ENCODE measurements at places on chromosomes 5 and 9.

- DNase-seq: no peak
Measured at GRCh38 chr5:60634051-60634450, 65.9 kb downstream of the DEPDC1B start.

GRCh38 chr9:27665136-27665535 lies 91.9 kb upstream of the C9orf72 start:
- no peak for DNase-seq

- peak; percentile 64 for DNase-seq
Measured at GRCh38 chr5:168947212-168947868, 353.6 kb downstream of the SLIT3 start.

GRCh38 chr9:8907868-8908267 lies 1108.3 kb upstream of the DMAC1 start:
- DNase-seq: no peak

GRCh38 chr5:170497311-170498038 lies 6.3 kb upstream of the KCNIP1 start:
- DNase-seq: no peak

GRCh38 chr9:99822806-99823591 lies 1.3 kb downstream of the NR4A3 start:
- peak; percentile 36 for DNase-seq

DNA sequence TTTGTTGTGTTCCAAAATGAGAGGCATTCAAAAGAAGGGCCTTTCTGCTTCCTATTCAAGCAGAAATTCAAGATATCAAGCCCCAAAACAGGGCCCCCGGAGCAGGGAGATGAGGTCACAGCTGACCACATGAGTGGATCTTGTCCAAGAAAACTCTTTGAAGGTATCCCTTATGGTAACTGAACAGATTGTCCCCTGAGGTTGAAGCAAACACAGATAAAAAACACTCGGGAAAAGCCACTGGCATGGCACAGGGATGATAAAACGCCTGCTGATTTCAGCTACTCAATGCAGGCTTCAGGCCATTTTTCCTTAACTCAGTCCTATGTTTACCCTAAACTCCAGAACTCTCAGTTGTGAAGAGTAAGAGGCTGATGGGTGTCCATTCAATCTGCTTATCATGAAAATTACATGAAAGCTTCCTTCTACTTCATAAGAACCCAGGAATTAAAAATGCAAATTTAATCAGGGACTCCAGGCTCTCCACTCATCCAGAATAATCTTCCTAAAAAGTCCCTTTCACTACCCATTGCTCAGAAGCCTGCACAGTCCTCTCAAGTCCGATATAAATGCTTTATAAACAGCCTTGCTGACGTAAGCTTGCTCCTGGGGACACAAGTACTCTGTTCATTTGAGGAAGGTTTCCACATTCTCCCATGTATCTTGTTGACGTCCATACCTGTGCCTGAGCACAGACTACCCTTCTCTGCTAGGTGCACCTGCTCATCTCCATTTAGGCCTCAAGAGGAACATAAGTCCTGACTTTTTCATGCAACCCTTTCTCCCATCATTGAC lies 35.9 kb upstream of the SLC1A3 start:
- DNase-seq: no peak

- DNase-seq: no peak
Measured at GRCh38 chr9:134123764-134124128, 12.1 kb upstream of the WDR5 start.

GRCh38 chr5:135339623-135340022 lies 59.4 kb downstream of the MACROH2A1 start:
- DNase-seq: no peak

GRCh38 chr5:117872798-117873368 lies 1115.5 kb downstream of the DTWD2 start:
- DNase-seq: no peak

GRCh38 chr5:19986031-19986619 lies 1.9 kb downstream of the CDH18 start:
- no peak for DNase-seq

GRCh38 chr5:128572051-128572929 lies 34.2 kb upstream of the FBN2 start:
- DNase-seq: no peak

DNA sequence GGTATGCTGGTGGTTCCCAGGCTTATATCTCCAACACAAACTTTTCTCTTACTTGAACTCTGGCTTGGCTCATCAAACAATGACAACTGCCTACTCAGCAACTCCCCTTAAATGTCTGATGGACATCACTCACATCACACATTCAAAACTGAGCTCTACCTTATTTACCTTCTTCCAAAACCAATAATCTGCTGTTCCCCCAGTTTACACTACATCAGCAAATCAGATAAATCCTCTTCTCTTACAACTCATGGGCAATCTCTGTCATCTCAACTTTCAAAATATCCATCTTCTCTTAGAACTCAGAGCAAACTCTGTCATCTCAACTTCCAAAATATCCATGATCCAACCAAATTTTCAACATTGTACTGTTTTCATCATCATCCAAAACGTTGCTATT lies 2347.9 kb upstream of the ACO1 start:
- no peak for DNase-seq

GRCh38 chr5:141815796-141816180 lies 62.4 kb downstream of the PCDH1 start:
- DNase-seq: no peak

DNA sequence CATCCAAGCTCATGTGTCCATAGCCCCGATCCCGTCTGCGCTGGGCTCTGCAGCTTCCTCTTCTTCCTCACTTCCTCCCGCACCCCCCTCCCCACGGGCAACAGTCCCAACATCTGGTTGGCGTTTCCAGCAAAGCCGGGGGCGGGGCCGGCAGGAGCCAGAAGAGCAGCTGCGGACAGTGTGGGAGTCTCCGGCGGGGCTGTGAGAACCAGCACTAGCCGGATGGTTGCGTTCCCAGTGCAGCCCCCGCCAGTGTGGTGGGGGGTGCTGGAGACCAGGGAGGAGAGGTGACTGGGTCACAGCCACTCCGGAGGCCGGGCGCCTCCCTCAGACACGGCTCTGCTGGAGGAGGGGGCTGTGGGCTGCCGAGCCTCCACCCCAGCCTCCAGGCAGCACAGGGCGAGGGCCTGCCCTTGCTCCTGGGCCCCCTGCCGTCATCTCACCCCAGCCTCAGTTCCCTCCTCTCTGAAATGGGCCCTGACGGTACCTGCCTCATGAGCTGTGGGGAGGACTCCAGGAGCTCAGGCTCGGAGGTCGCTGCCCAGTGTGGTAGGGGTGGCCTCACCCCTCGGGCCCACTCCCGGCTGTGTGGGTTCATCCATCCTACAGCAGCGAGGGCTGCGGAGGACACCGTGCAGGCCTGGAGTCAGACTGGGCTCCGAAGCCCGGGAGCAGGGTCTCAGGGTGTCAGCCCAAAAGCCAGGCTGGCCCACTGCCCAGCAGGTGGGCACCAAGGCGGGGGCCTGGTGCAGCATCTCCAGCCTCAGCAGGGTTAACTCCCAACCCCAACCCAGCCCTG lies 41.5 kb upstream of the NOTCH1 start:
- DNase-seq: no peak

- no peak for DNase-seq
Measured at GRCh38 chr9:7996558-7996957, 197.0 kb upstream of the DMAC1 start.

DNA sequence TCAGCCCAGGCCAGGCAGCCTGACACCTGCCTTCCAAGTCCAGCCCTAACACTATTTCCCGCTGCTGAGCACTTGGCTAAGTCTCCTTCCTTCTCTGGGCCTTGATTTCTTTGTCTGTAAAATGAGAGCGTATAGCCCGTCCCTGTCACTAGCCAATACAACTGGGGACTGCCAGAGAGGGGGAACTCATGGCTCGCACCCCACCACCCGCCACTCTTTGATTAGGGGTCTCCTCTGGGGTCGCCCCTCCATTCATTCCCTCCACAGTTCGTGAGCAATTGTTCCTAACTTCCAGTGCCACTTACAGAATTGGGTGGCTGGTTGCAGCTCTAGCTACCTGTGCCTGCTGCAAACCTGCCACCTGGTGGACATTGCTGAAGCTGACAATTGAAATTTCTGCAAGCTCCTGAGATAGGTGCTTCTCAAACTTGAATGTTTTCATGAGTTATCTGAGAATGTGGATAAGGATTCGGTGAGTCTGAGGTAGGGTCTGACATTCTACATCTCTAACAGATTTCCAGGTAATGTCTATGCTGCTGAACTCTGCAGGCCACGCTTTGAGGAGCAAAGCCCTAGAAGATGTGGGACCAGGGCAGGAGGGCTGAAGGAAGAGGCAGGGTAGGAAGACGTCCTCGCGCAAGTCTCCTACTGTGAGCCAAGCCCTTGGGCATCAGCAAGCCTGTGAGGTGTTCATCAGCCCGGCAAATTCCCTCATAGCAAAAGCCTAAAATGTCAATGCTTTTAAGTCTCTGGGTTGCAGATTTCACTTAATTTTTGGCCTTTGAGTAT lies 13.3 kb upstream of the RECK start:
- DNase-seq: peak; percentile 75

DNA sequence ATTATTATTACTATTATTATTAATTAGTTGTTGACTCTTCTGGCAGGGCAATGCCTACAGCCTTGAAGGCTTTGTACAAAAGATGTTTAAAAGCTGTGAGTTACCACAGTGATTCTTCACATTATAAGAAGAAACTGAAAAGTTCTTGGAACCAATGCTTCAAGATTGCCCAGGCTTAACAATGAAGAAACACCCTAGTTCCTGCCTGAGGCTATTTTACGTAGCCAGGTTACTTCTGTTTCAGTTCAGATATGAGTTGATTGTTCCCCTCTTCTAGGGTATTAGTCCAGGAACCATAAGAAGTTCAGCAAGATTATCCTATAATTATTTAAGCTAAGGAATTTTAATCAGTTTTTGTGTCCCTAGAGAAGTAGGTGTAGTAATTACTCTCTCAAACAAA lies 154.6 kb upstream of the CDH12 start:
- DNase-seq: no peak
